Posterior cingulate gyrus (tissue), 11 donors: ENCODE measurements at places on chromosomes 6 and 20.

GRCh38 chr20:16412906-16413305, 160.3 kb downstream of the KIF16B start:
- no peak for DNase-seq

DNA sequence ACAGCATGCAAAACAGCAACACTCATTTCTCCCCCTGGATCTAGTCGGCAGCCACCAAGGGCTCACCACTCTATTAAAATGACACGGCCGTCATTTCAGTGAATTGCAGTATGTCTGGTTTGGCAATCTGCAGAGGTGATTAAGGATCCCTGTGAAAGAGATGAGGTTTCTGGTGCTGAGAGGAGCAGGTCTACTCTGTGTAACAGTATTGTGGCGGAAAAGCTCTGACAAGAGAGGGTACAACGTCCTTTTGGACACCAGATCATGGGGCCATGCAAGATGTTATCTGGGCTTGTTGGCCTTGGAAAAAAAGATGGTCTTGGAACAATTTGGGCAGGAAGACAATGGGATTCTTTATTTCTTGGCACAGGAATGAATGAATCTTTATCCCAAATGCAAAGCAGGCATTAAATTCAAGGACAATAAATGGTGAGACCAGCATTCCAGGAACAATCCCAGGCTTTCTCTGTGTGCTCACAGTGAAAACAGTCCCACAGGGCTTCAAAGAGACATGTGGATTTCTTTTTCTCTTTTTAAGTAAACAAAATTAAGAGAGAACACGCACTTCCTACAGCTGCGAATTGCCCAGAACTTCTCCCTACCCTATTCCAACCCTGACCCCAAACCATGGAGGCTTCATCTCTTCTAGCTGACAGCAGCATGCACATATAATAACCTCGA, 33.7 kb upstream of the ADGRF1 start:
- DNase-seq: no peak

DNA sequence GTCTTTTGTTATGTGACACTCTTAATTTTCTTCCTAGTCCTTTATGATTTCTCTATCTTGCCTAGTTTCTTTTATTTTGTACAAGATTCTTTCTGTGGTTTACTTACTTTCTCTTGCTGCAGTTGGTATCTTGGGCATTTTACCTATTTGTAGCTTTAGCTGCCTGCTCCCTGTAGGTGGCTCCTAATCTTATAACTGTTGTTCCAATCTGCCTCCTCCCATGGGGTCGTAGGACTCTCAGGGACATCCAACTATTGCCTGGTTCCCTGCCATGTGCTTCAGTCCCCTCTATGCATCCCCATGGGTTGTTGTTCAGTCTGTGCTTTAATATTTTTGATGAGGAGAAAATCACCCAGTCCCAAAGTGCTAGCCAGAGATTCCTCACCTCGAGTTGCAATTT, 31.4 kb downstream of the RIN2 start:
- DNase-seq: no peak

- DNase-seq: no peak
Observed at GRCh38 chr6:74931558-74931957, 274.3 kb downstream of the COL12A1 start.

DNA sequence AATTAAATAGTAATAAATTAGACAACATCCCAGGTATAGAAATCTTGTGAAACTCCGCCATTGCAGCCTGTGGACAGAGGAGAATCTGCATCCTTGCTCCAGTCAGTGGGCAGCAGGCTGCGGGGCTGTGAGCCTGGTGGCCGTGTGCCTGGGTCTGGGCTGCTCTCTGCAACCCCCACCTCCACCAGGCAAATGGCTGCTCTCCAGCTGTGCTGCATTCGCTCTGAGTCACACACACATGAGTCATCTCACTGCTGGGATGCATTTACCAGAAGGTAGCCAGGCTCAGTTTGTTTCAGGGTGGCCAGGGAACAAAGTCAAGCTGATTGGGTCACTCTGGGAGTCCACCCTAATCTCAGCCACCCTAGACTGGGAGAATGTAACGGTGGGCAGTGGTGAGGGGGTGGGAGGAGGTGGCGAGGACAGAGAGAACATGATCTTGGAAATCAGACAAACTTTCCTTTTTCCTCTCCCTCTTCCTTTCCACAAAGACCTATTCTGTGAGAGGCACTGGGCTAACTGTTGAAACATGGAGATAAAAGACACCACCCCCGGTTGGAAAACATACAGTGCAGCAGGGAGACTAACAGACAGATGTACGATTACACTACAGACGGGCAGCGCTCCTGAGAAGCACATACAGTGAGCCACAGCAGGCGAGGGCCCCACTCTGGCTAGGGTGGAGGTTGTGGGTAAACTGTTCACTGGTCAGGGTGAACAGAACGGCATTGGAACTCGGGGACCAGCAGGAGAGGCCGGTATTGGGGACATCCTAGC, 59.2 kb downstream of the TRAM2 start:
- DNase-seq: peak; percentile 59

GRCh38 chr6:4806337-4806725, 30.1 kb downstream of the CDYL start:
- DNase-seq: no peak

DNA sequence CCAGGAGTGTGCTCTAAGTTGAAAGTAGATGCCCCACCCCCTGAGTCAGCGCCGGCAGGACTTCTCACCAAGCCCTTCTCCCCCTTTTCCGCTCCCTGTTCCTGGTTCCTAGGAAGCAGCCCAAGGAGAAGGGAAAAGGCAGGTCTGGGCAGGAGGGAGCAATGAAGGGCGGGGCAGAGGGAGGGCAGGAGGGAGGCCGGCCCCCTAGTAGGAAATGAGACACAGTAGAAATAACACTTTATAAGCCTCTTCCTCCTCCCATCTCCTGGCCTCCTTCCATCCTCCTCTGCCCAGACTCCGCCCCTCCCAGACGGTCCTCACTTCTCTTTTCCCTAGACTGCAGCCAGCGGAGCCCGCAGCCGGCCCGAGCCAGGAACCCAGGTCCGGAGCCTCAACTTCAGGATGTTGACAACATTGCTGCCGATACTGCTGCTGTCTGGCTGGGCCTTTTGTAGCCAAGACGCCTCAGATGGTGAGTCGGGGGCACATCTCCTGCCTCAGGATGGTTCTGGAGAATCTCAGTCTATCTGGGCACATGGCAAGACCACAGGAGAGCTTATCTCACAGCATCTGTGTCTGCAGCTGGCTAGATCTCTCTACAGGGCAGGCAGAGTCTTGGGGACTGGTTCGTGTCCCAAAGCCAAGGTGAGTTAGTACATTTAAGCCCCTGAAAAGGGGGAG, at the start of gene PROCR:
Gene PROCR (plus strand): TSS at position 320 of the 681 bp plus-strand sequence. CDS start 83 bp downstream, at position 403.
- DNase-seq: no peak

DNA sequence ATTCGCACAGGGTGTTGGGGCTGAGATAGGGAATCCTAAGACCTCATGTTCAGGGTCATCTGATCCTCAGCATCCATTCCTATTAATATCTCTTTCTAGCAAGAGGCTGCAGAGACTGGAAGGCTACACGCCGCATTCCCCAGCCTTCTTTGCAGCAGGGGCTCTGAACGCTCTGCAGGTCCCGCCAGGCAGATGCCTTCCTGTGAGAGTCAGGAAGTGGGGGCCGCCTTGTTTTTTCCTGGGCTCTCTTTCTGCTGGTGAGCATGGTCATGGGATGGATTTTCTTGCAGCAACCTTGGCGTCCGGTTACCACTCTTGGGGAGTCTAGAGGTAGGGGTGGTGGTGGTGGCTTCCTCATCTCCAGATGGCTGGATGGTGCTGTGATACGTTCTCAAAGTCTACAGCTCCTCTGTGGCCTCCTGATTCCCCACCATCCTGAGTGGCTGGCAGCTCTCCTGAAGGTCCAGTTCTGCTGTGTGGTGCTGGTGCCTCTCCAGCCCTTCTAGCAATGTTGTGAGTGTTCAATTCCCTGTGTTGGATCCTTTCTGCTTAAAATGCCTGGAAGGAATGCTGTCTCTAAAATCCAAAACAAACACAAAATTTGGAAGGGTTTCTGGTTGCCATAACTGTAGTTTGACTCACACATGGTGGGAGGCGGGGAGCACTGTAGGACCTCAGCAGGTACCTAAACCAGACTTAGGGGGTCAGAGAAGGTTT, 111.9 kb downstream of the CEBPB start:
- DNase-seq: no peak

DNA sequence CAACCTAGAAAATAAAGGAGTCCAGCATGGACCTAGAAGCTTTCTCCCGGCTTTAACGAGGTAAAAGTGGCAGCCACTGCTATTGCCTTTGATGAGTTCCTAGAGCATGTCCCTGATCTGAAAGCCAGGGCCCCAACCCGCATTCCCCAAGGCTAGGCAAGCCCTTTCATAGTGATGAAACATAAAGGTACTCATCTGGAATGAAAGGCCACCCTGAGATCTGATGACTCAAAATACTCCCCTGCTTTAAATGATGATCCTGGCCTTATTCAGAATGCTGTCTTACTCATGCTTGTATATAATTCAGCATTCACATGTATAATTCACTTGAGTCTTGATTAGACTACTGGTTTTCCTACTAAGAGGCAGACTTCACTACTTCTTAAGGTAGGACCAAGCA, 21.3 kb downstream of the TTPAL start:
- no peak for DNase-seq

- no peak for DNase-seq
Observed at GRCh38 chr20:49579874-49580812, 12.2 kb upstream of the PTGIS start.

DNA sequence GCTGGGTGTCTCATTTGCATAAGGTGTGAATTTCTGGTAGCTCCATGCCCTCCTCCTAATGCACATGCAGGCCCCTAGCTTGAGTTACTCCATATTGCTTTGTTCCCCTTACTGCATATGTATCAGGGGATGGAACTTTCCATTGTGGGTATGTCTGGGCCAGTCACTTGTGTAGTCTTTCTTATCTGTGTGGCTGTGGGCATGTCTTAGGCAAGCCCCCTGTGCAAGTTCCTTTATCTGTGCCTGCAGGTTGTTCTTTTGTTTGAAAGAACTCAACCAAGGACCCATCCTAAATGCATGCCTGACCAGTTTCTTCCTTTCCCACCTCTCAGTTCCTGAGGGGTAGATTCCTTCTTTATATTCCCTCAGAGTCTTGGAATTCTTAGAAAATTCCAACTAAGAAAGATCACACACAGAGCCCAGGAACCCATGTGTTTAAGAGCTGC, 23.6 kb downstream of the MBOAT1 start:
- DNase-seq: no peak

DNA sequence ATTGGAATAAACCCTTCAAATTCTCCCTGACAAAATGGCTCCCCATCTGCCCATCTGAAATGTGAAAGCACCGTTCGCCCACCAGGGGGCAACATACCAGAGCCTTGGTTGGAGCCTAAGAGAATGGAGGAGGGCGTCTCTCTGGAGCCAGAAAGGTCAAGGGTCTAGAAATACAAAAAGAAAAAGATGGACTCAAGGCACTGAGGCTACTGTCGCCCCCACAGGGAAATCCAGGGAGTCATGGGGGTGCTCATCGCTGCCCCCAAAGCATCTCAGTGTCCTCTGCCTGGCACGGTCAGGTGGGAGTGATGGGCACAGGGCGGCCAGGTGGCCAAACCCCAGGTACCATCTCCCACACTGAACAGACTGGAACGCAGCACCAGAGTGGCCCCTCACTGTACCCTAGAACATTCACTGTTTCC, 136.3 kb downstream of the ZMYND8 start:
- DNase-seq: no peak

DNA sequence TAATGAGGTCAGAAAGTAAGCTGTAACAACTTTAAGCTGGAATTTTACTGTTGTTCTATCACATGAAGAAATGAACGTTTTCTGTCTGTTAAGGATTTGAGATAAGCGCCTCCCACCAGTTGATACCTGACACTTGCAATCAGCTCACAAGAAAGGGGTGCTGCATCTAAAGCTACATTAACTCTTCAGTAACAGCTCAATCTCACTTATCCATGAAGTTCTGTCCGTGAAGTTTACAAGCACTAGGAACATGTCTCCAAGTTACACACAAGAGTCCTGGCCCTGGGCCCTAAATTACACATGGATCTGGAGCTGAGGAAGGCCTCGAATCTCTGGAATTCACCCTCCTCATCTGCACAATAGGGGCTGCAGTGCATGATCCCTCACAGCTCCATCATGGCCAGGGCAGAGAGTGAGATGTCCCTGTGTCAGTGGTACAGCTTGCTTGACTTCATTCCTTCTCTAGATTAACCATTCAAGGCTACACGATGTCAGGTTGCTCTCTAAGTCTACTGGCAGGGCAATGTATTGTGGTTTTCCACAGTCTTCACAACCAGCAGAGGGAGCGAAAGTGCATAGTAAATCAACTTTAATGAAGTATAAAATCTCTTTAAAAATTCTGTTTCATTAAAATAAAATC, 182.4 kb upstream of the MCHR2 start:
- no peak for DNase-seq

GRCh38 chr6:138094260-138094659, 13.0 kb downstream of the PERP start:
- DNase-seq: no peak

GRCh38 chr6:154537511-154538325, 27.2 kb upstream of the CNKSR3 start:
- DNase-seq: no peak

DNA sequence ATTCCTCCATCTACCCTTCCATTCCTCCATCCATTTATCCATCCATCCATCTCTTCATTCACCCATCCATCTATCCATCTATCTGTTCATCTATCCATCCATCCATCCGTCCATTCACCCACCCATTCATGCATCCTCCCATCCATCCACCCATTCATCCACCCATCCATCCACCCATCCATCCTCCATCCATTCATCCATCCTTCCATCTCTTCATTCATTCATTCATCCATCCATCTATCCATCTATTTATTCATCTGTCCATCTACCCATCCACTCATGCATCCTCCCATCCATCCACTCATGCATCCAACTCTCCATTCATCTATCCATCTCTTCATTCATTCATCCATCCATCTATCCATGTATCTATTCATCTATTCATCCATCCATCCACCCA, 380.9 kb downstream of the CDH4 start:
- no peak for DNase-seq

DNA sequence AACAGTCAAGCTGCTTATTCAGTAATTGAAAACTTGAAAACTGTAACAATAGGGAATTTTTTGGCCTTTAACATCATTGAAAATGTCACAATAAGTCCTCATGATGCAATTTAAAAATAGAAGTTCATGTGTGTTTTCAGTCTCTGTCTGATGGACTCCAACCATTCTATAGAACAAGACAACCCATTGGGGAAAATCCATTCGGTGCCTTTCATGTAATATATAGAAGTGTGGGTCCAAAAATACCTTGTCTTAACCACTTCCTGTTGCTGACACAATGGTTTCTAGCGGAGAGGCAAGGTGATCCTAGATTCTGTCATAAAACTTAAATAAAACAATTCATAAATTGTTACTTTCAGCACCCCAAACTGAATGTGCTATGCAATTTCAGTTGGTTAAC, 1131.3 kb upstream of the MAP3K7 start:
- no peak for DNase-seq

GRCh38 chr6:122621638-122622037, 11.4 kb downstream of the PKIB start:
- DNase-seq: no peak

GRCh38 chr6:85136310-85136709, 313.6 kb upstream of the NT5E start:
- DNase-seq: no peak
